ENCODE measurements at places on chromosomes 1 and 21.

GRCh38 chr1:52670604-52671003 is 27.5 kb downstream of the COA7 start:
- DNase-seq: no peak

GRCh38 chr1:52348704-52349300 is 17.2 kb downstream of the CC2D1B start:
- DNase-seq: no peak

GRCh38 chr1:244097523-244098405 is 46.7 kb downstream of the ZBTB18 start:
- no peak for DNase-seq

DNA sequence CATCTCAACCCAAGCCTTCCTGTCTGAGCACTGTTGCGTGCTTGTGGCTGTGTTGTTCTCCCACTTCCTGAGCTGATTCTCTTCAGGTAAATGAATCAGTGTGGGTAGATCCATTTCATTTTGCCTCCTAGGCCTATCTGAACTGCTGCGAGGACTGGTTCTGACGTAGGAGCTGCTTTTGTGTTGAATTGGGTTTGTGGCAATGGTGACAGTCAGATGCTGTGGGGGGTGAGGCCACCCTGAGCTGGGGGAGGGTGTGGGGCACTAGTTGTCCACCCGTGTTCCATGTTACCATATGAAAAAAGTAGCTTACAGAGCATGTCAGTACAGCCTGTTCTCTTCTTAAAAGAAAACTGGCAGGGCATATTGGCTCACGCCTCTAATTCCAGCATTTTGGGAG is 81.5 kb downstream of the MRPS6 start:
- DNase-seq: no peak

GRCh38 chr1:163196449-163196787 is 6.3 kb downstream of the RGS5 start:
- DNase-seq: no peak

DNA sequence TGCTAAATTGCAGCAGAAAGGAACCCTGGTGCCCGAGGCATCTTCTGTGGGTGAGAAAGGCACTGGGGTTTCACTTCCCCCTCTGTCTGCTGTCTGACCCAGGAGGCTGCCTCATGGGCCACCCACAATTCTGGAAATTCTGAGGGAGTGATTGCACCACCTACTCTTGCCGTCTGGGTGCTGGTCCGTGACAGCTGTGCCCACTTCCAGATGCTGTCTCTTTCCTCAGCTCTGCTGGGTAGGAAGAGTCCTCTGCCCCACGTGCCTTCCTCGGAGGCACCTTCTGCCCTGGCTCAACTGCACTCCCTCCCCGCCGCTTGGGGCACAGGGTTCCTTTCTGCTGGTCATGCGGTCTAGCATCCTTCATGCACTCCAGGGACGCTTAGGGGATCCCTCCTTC is 96.3 kb downstream of the ARHGEF10L start:
- no peak for DNase-seq

- no peak for DNase-seq
Observed at GRCh38 chr1:222387007-222387814, 160.7 kb downstream of the HHIPL2 start.

DNA sequence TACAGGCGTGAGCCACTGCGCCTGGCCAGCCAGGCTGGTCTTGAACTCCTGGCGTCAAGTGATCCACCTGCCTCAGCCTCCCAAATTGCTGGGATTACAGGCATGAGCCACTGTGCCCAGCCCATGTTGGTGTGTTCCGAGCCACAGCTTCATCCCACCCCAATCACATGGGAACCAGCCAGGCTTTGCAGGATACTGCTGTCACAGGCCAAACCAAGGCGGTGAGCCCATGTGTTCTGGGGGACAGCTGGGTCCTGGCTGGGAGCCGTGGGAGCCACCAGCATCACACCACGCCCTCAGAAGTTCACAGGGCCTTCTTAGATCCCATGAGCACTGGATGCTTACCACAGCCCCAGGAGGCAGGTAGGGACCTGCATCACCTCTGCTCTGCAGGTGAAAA is 56.9 kb downstream of the DHRS3 start:
- DNase-seq: no peak

- DNase-seq: no peak
Observed at GRCh38 chr1:69305621-69306020, 262.1 kb upstream of the LRRC7 start.

DNA sequence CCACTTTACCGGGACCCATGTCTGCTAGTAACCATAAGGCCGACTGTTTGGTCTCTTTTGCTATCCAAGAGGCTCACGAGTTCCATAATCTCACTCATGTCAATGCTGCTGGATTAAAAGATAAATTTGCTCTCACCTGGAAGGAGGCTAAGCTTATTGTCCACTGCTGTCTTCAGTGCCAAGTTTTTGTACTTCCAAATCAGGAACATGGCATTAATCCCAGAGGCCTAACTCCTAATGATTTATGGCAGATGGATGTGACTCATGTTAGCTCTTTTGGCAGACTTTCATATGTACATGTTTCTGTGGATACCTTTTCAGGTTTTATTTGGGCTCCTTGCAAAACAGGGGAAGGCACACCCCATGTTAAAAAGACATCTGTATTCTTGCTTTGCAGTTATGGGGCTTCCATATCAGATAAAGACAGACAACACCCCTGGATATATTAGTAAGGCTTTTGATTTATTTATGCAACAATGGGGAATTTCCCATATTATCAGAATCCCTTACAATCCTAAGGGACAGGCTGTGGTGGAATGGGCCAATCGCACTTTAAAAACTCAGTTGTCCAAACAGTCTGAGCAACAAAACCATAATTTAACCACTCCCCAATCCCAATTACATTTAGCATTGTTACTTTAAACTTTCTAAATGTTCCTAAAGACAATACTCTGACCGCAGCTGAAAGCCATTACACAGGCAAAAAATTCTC is 162.7 kb downstream of the IER5 start:
- no peak for DNase-seq

- no peak for DNase-seq
Observed at GRCh38 chr1:83508485-83509151, 490.3 kb downstream of the TTLL7 start.

- no peak for DNase-seq
Observed at GRCh38 chr1:206658981-206659273, 23.6 kb downstream of the DYRK3 start.

GRCh38 chr1:209823143-209824041 is 4.4 kb upstream of the UTP25 start:
- DNase-seq: no peak

DNA sequence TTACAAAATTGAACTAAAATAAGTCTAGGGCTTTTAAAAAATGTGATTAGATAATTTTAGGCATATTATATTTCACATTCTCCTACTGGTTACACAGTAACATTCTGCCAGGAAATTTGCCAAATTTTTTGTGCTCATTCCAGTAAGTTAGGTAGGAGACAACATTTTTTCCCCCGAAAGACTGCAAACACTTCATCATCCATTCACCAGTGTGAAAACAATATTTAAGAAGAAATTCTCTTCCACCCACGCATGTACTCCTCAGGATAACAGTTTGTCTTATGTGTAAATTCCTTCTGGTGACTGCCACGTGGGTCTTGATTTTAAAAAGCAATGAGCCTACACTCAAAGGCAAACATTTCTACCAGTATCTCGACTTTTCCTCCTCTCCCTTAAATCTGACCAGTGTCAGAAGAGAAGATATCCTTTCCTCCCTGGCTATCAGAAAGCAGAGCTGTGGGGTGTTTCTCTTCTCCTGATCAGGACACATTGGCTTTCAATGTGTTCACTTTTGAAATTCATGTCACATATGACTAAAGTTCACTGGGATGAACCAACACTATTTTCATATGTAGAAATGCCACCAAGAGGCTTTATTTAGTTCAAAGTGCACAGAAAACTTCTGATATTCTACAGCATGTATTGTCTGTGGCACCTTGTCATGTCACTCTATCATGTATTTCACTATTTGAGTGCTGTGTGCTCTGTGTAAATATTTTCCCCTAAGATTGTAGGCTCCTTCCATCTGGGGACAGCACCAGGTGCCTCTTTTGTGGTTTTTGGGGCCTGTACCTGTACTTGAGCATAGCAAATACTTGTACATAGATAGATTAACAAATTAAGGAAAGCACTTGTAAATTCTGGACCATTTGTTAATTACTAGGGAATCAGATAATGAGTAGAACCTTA is 38.6 kb downstream of the LHX9 start:
- no peak for DNase-seq

DNA sequence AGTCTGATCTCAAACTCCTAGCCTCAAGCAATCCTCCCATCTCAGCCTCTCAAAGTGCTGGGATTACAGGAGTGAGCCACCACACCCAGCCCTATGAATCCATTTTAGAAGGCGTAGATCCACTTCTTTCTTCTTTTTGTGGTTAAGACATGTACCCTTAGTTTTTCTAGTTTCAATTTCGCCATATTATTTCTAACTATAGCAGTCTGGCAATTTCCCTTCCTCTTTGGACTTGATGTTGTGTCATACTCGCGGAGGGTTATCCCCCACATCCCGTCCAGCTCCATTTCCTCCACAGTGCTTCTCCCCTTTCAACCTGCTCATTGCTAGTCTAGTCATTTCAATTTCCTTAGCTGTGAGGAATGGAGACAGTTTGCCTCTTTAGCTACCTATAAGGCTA is 5.2 kb upstream of the LRRC8D start:
- no peak for DNase-seq

DNA sequence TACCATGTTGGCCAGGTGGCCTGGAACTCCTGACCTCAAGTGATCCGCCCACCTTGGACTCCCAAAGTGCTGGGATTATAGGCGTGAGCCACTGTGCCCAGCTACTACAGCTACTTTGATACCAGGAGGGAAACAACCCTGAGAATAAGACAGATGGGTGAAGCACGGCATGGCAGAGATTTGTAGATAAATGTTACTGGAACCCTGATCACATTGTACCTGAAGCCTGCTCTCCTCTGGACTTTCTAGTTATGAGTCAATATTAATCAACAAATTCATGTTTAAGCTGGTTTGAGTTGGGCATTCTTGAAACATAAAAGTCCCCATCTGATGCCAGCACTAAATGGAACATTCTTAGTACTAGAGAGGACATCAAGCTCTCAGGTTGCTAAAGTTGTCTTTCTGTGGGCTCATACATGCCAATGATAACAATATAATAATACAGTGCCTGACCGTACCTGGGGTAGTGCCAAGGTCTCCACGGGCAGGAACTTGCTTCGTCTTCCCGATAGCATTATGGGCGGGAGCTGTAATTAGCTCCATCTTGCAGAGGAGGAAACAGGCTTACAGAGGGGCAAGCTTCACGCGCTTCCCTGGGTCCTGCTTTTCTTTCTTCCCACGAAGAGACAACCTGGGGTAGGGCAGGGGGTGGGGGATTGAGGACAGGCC is 30.7 kb upstream of the SLC19A1 start:
- no peak for DNase-seq

DNA sequence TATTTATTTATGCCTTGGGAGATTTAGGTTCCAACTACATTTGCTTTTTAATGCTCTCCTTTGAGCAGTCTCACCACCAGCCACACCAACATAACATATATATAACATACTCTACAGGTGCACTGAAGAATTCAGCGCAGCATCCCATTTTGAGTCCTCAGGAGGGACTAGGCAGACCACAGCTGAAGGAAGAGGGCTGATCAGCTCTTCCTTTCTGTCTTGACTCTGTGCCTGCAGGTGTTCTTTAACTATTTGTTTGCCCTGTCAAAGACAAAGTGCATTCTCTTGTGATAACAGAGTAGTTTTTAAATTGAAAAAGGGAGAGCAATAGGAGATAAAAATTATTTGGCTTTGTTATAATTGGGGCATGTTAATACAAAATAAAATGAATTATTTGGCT is 17.0 kb downstream of the HIPK1 start:
- no peak for DNase-seq

- DNase-seq: no peak
Observed at GRCh38 chr1:41323243-41323642, 38.0 kb upstream of the FOXO6 start.

- no peak for DNase-seq
Observed at GRCh38 chr1:167695147-167695546, 26.6 kb upstream of the MPZL1 start.

DNA sequence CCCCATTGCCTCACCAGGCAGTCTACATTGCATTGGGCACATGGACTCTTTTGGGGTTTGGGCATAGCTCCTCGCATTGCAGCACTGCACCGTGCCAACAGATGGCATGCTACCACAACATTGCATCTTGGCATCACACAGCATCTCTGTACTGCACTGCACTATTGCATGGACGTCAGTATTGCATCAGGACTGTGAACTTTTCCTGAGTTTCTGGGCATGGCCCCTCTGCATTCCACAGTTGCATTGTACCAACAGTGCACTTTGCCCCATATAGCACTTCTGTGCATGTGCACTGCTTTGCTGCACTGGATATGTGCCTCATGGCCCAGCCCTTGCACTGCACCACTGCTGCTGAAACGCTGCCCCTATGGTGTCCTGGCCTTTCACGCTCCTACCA is 9.6 kb downstream of the PTPRU start:
- no peak for DNase-seq

DNA sequence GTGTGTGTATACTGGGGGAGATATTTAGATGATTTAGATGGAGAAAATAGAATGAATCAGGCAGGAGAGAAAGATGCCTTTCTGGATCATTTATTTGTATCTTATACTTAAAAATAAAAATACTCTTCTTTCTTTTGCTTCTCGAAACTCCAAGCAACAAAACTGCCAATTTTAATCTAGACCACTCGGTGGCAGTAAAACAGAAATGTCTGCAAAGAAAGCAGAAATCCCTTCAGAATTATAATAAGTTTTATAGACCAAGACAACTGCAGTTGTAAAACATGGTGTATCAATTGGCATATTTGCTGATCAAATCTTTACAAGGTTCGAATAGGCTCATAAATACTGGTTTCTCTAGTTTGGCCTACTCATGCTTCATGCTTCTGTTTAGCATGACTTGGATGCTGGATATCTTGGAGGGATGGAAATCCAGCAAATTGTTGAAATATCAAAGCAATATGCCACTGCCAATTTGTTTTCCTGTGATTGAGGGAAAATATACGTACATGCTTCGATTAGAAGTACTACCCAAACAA is 15.1 kb upstream of the C1orf87 start:
- DNase-seq: no peak

DNA sequence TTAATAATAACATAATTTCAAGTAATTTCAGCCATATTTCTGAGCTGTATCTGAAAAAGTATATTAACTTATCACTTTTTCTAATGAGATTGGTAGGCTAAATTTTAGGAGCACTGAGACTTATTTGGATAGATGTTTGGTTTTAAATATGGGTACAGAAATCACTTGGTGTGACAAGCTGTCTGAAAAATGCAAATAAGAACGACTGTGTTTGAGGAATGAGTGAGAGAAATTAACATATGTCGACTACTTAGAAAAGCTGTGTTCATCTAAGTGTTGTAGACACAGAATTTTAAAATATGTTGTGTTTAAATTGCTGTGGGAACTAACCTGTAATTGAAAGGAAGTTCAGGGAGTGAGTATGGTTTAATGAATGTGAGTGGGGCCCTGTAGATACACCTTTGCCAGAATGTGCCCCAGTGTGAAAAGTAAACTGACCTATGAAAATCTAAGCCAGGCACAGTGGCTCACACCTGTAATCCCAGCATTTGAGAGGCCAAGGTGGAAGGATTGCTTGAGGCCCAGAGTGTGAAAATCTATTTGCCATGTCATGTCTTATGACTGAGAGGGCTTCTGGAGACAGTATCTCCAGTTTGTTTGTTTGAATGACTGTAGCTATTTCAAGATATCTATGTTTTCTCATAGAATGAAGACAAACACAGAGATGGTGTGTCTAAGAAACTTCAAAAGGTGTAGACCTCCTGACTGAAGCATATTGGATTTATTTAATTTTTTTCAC is 53.8 kb upstream of the LRRC8C start:
- no peak for DNase-seq

GRCh38 chr1:150604226-150604588 is 24.8 kb upstream of the MCL1 start:
- no peak for DNase-seq
